ENCODE measurements at places on chromosomes 2 and 18.

GRCh38 chr2:145199042-145199441 is 679.1 kb upstream of the ZEB2 start:
- no peak for DNase-seq

DNA sequence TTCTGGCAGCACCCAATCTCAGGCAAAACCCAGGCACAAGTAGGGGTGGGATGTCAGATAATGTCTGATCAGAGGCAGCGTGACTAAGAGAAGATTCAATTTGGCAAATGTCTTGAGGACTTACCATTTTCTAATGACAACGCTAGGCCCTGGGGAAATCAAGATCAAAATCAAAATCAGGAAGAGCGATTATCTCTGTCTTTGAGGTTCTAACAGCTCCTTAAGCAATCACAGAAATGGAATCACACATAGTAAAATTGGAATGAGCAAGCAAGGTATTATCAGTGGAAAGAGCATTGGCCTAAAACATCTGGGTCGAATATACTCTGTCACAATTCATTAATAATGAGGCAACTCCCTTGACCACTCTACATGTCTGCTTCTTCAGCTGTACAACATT is 8.6 kb upstream of the SERPINB2 start:
- DNase-seq, result no peak

GRCh38 chr18:42261731-42262130 is 306.7 kb downstream of the PIK3C3 start:
- DNase-seq, result no peak

DNA sequence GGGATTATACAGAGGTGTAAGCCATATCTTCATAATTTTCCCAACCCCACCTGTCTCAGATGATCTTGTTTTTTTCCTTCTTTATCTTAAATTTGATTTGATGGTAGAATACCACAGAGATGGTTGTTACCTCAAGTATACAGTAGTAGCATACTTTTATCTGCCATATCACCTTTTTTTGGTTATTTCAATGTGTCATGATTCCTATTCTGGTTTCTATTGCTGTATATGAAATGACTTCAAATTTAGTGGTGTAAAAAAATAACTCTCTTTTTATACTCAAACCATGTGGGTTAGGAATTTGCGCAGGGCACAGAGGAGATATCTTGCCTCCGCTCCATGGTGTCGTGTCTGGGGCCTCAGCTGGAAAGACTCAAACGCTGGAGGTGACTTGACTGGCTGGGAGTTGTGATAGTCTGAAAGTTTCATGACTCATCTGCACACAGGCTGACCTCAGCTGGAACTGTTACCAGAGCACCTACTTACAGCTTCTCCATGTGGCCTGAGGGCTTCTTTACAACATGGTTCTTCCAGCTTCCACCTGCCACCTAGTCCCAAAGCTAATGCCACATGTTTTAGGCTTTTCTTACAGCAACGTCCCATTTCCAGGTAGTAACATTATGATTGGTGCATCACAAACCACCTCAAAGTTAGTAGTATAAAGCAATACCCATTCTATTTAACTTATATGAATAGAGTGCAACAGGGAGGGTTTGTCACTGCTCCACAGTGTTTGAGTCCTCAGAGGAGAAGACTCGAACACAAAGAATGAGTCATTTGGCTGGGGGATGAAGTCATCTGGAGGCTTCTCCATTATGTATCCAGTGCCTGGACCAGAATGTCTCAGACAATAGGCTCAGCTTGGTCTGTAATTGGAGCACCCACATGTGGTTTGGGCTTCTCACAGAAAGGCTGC is 82.3 kb upstream of the XPO1 start:
- no peak for DNase-seq

Data from NCI-H2227 treated with DMSO at 0.1 percent for 48 hours (cell line).